ENCODE measurements at places on chromosomes 5 and 9.
A peak's percentile ranks its signal among the peaks of the same experiment; 100 is the strongest.

GRCh38 chr9:92175441-92175840 is 60.2 kb upstream of the SPTLC1 start:
- DNase-seq = no peak

GRCh38 chr9:132669698-132670456 is at the start of gene DDX31:
TSS of gene DDX31 (minus strand) at chr9:132669983. CDS start at chr9:132669934, 49 bp downstream.
- peak; percentile 34 for DNase-seq

GRCh38 chr9:76761448-76761847 is 2.8 kb upstream of the PCA3 start:
- DNase-seq = peak; percentile 9

GRCh38 chr5:141560725-141561483 is 57.9 kb downstream of the DIAPH1 start:
- DNase-seq = peak; percentile 95

- no peak for DNase-seq
Measured at GRCh38 chr9:93813221-93814076, 141.7 kb downstream of the BARX1 start.

- DNase-seq = no peak
Measured at GRCh38 chr9:92602413-92602812, 66.6 kb upstream of the ECM2 start.
